ENCODE measurements at places on chromosomes 6 and 20. TPM values are rescaled to one million over a fixed set of nuclear protein-coding genes. Genes with fewer than 3 reads are reported as not detected.

BPI gene
- 0.91 TPM for total RNA-seq

PRL gene
- total RNA-seq, result not detected

MYB gene
- 7.4 TPM for total RNA-seq

LPIN3 gene
- 0.76 TPM for total RNA-seq

GDAP1L1 gene
- total RNA-seq, result not detected

GRM1 gene
- total RNA-seq, result 0.02 TPM

GRCh38 chr20:21303872-21304586 is 898 bp downstream of the XRN2 start:
- peak; percentile 25 for DNase-seq

DNA sequence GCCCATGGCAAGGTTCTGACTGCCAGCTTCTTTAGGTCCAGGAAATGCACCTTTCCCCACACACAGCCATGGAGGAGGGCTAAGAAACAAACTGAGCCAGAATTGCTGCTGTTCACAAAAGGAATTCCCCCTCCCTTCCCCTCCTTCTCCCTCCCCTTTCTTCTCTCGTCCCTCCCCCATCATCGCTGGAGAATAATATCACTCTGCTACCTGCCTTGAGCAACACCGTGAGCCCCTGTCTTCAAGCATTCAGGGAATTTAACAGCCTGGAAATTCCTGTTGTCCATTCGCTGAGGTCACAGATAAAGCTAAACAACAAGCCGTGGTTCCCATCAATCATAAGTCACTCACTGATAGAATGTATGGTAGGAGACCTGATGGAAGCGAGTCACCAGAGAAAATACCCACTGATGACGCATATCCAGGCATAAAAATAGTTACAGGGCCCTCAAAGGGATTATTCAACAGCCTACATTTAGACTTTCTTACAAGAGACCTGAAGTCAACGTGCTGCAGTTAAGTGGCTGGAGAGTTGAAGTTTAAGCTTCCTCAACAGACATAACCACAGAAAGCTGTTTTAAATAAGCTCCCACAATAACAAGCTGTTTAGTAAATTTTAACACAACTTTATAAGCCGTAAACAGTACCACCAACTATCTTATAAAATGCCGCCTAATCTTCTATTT is 59.7 kb downstream of the HIVEP2 start:
- peak; percentile 100 for DNase-seq

DNA sequence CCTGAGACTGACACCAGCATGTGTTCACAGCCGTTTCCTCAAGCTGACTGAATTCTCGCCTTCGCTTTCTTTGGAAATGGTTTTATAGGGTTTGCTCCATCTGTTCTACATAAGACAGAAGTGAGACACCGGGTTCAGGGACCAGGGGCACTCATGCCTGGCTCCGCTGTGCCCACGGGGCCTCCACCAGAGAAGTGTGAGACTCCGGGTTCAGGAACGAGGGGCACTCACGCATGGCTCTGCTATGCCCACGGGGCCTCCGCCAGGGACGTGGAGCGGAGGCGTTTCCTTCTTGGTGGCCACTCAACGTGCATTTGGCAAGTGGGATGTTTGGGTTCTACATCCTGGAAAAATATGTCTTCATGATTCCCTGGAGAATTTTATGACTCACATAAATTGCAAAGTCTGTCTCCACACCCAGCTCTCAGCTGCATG is 106.6 kb downstream of the RNASET2 start:
- no peak for DNase-seq

DNA sequence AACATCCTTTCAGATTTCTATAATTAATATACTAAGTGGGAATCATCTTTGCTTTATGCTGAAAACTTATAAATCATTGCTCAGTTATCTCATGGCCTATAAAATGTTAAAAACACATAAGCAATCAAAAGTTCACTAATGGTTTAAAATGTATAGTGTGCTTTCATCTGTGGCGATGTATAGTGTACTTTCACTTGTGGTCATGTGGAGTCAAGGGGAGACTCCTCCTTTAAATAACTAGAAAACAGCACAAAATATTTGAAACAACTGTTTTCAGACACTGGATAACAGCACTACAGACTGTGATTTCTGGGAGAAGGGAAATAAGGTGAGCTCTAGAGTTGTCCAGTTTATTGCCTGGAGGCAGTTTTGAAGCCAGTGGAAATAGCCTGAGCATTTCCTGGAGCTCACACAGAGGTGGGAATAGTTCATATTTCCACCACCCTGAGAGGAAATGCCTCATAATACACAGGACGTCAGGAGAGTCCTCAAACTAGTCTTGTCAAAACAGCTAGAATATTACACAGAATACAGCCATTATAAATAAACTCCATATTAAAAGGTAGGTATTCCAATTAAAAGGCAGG is 89.4 kb downstream of the CEP162 start:
- peak; percentile 59 for DNase-seq

DNA sequence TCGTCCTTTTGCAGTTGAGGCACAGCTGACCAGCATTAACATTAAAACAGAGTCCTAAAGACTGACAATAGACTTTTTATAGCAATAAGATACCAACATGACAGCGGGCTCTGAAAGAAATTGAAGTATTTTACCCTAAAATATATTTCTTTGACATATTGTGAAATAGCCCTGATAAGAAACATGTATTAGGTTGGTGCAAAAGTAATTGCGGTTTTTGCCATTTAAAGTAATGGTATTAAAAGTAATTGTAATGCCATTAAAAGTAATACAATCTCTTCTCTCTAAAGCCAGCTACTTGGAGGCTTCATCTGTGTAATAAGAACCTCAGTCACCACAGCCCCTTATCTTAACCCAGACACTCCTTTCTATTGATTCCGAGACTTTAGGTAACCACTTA is 394.6 kb downstream of the PREX1 start:
- no peak for DNase-seq

DNA sequence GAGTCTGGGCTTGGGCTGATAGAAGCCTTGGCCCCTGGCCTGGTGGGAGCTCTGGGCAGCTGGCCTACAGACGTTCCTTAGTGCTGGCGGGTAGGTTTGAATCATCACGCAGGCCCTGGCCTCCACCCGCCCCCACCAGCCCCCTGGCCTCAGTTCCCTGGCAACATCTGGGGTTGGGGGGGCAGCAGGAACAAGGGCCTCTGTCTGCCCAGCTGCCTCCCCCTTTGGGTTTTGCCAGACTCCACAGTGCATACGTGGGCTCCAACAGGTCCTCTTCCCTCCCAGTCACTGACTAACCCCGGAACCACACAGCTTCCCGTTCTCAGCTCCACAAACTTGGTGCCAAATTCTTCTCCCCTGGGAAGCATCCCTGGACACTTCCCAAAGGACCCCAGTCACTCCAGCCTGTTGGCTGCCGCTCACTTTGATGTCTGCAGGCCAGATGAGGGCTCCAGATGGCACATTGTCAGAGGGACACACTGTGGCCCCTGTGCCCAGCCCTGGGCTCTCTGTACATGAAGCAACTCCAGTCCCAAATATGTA is 957 bp upstream of the VEGFA start:
- DNase-seq, result peak; percentile 57

DNA sequence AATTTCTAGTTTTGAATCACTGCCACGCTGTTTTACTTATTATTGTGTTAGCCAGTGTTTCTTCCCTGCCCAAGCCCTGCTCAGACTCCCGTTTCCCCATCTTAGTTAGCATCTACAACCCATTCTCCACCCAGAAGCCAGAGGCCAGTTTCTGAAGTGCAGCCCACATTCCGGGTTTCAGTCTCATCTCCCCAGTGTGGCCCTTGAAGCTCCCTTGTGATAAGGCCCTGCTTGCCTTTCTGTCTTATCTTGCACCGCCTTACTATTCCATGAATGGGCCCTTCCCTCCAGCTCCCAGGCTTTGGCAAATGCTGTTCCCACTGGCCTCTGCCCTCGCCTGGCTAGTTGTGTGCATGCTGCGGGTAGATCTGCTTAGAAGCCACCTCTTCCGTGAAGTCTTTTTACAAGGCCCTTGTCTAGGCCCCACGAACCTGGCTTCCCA is 41.1 kb downstream of the TOX2 start:
- DNase-seq, result no peak

GRCh38 chr6:48834706-48835105 is 628.3 kb downstream of the MMUT start:
- peak; percentile 69 for DNase-seq

DNA sequence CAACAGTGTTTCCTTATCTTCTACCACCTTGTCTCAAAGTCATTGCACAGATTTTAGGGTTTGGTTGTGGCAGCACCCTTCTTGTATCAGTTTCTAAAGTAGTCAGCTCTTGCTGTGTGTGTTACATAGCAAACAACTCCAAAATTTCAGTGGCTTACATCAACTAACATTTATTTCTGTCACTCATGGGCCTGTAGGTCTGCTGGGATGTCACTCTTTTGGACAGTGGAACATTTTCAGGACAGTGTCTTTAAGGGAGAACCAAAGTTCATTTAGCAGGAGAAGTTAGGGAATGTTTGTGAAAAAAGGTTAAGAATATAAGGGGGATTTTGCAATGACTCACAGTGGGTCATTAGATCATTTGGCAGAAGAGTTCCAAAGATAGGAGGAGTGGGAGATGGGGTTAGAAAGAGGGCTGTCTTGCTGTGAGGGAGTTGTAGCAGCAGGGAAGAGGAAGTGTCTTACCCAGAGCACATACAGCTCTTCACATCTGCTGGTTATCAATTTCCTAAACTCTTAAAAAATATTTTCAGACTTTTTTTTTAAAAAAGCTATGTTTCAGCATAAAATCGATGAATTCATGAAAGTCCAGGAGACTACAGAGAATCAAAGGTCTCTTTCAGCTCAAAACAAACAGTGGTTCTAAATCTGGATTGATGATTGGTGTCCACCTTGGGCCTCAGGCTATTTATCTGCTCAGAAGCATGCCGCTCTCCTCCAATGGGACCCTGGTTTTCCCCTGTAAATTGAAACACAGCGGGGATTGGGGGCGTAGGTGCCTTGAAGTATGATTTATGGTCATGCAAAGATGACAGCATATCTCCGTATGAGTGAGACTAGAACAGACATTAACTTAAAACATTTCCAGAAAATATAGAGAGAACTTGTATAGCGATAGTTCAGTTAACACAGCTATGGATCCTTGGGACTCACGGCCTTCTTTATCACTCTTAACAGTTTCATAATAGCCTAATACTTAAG is 117.3 kb downstream of the B3GAT2 start:
- no peak for DNase-seq

GRCh38 chr20:19024296-19025035 is 188.0 kb upstream of the SLC24A3 start:
- no peak for DNase-seq

GRCh38 chr6:7203939-7204338 is 96.2 kb downstream of the RREB1 start:
- DNase-seq, result no peak

- no peak for DNase-seq
Measured at GRCh38 chr20:43386878-43387277, 70.8 kb upstream of the SRSF6 start.

DNA sequence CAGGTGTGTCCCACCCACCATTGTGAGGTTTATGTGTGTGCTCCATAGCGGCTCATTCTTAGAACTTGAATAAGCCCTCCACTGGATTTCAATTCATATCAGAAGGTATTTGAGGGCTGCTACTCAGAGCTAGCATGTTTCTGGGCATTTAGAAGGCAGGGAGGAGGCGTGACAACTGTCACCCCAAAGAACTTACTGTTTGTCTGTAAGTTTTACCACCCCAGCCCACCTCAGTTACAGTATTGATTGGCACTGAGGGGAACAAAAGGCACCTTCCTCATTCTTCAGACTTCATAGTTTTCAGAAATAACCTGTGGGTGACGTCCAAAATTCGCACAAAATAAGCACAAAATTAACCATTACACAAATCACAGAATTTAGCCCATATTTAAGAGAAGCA is 81.7 kb downstream of the KHDC1L start:
- no peak for DNase-seq

GRCh38 chr6:130834482-130835251 is 7.5 kb downstream of the SMLR1 start:
- peak; percentile 42 for DNase-seq

- no peak for DNase-seq
Measured at GRCh38 chr20:36368869-36369268, 62.7 kb downstream of the DLGAP4 start.

- no peak for DNase-seq
Measured at GRCh38 chr6:35638679-35639078, 50.0 kb downstream of the FKBP5 start.

DNA sequence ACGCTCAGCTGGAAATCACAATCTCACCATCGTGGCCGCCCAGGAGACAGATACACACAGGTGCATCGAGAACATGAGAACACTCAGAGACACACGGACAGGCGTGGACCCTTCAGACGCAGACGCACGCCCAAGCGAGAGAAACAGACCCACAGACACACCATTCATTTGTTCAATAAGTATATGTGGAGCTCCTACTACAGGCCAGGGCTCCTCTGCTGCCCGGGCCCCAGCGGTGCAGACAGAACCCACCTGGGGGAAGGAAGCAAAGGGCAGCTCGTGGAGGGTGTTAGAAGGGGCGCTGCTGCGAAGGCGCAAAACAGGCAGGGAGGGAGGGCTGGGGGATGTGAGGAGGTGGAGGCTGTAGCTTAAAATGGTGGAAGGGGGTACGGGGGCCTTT is 39.2 kb downstream of the SRC start:
- no peak for DNase-seq

DNA sequence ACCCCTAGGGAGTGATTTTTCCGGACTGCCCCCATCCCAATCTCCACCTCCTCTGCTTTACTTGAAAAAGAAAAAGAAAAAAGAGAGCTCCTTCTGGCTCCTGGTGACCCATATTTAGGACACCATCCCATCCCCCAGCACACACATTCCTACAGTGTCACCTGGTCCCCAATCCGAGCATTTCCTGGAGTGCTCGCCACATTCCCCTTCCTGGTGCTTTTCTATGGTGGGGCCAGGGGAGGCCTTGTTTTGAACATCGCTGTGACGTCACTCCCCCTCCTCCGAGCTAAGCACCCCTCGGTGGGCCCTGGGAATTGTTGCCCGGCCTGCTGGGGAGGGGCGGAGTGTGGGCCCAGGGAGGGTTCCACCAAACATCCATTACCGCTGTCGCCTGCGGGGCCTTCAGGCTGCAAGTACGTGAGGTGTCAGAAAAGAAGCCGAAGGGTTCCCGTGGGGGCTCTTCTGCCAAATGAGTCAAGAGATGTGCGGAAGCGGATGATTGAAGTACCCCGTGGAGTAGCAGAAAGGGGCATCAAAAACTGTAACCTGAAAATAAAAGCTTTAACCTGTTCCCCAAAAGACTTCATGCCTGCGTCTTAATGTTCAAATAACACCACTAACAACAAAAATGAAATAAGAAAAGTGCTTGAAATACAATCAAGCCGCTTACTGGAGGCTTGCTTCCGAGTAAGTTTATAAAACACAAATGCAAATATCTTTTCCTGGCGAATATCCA is 2.8 kb upstream of the FOXC1 start:
- DNase-seq, result no peak

GRCh38 chr20:54231036-54231435 is 23.1 kb downstream of the PFDN4 start:
- no peak for DNase-seq
